ENCODE measurements at places on chromosomes 1 and 21. TPM values are rescaled to one million over a fixed set of nuclear protein-coding genes. Genes with fewer than 3 reads are reported as not detected.

The GFI1 gene
- 0.38 TPM for total RNA-seq

The FNDC7 gene
- 0.23 TPM for total RNA-seq

The KIF17 gene
- total RNA-seq: 0.82 TPM

The TRIM58 gene
- total RNA-seq: not detected

The FNDC5 gene
- 2.0 TPM for total RNA-seq

The DCDC2B gene
- not detected for total RNA-seq

The PROK1 gene
- not detected for total RNA-seq

Measured in smooth muscle cell of the coronary artery (primary cell).